ENCODE measurements at places on chromosomes 2 and 18.
A peak's percentile ranks its signal among the peaks of the same experiment; 100 is the strongest.

DNA sequence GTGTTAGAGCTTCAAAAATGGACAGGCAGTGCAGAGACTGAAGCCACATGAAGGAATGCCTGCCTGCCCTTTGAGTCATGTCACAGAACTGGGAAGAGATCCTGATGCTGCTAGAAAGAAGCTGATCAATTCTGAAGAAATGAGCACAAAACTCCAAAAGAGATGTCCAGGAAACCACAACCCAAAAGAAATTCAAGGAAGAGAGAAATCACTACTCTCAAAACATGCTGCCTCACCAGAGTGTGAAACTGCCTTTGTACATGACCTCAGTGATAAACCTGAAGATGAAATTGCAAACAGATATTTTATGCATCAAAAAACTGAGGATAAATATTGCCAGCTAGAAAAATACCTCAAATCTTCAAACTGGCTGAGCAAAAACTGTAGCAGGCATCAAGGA lies 20.5 kb downstream of the USP40 start:
- DNase-seq, result no peak

- DNase-seq, result no peak
These were observed 1272.2 kb upstream of the ACVR2A start for GRCh38 chr2:146572598-146572997.

GRCh38 chr2:178469219-178469849 lies 9.1 kb downstream of the FKBP7 start:
- DNase-seq, result no peak

- no peak for DNase-seq
These were observed 42.0 kb downstream of the NABP1 start for GRCh38 chr2:191719938-191720337.

GRCh38 chr2:235779444-235779896 lies 285.6 kb downstream of the AGAP1 start:
- peak; percentile 73 for DNase-seq

DNA sequence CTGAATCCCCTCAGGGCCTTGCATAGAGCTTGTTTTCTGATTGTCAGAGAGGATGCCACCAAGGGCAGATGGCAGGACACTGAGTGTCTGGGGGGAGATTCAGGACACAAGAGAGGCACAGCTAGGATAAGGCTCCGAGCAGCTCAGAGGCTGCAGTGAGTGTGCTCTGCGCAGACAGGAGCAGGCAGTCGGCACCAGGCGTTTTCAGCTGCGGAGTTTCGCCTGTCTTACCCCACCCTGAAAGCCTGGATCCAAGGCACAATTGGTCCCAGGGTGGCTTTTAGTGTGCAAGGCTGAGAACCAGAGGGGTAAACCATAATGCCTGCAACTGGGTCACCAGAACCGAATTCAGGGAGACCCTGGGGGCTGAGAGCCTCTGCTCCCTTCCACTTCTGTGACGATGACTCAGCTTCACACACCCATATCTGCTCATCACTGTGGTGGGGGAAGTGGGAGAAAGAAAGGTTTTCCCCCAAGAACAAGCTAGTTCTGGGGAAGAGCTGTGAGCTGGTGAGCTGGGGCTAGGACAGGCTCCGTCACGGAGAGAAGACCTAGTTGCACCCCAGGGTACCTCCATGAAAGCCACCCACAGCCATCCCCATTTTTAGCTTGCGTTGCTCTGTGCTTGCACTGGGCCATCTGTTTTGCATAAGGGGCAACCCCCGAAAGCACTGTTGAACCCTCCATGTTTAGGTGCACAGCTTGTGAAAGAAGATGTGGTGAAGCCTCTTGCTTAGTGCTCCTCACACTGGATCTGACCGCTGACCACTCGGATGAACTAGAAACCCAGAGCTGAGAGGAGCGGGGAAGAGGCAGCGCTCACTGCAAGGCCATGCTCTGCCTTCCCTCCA lies 173.7 kb downstream of the CELF4 start:
- no peak for DNase-seq

GRCh38 chr2:127413782-127414637 lies 4.2 kb upstream of the PROC start:
- DNase-seq, result no peak

DNA sequence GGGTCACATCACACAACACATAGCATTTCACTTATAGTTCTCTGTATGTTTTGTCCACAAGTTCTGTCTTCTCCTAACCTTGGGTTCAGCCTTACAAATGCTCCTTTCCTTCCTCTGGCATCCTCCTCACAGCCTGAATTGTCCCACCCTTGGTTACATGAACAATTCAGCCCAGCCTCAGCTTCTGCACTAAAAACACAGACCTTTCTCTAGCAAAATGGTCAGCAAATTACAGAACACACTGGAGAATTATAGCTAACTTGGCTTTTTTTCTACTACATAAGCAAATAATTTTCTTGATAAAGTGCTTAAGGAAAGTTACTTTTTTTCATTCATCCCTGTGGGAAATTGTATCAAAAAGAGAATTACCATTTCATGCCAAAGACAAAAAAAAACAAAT lies 94.8 kb upstream of the COL5A2 start:
- no peak for DNase-seq

DNA sequence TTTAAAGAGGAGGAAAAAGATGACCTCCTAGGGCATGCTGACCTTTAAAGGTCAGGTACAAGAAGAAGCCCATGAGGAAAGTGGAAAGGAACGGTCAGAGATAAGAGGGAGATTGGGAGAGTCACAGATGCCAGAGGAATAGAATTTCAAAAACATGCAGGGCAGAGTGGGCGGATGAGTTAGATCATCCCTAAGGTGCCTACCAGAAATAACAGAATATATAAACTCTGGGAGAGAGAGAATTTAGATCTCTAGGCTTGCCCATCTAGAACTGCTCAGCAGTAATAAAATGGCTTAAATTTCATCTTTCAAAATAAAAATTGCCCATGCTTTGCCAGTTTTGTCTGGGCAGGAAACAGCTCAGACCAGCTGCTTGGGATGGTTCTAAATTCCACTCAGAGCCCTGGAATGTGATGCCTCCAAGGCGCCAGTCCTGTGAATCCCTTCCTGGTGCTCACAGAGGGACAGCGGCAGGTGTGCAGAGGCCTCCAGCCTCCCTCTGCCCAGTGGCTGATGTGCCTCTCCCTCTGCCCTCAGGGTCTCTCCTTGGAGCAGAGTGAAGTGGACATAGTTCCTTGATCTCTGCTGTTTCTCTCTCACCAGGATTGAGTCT lies 130.9 kb downstream of the ANTXR1 start:
- DNase-seq, result no peak

GRCh38 chr2:32502941-32503340 lies 124.9 kb upstream of the TTC27 start:
- no peak for DNase-seq

- DNase-seq, result no peak
These were observed 281.6 kb upstream of the CRIM1 start for GRCh38 chr2:36074008-36074407.

DNA sequence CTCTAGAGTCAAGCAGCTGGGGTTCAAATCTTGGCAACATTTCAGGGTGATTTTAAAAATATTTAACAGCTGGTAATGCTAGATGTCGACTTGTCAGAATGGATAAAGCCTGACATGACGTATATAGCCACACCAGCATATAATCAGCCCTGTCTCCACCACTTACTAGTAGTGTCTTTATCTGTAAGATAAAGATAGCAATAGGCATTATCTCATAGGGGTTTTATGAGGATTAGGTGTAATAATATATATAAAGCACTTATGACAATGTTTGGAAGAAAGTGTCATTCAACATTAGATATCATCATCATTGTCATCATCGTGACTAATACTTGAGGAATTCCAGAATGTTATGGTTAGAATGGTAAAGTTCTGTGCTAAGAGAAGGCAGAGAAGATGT lies 369.0 kb upstream of the CWC22 start:
- DNase-seq, result no peak

GRCh38 chr2:205212357-205212756 lies 469.9 kb upstream of the NRP2 start:
- DNase-seq, result no peak

DNA sequence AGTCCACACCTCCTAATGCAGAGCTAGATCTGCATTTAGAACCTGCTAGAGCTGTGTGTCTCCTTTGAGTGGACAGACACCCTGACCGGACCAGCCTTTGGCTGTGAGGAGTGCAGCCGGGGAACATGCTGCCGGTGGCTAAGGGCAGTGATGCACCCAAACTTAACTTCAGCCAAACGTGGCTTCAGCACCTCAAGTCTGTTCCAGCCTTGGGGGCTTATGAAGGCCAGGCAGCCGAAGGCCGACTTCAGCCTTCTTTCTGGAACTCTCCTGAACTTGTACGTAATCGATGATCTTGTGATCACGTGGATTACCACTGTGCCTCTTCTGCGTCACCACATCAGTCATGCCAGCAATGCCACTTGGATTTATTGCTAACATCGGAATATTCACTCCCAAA lies 49.1 kb downstream of the POMC start:
- no peak for DNase-seq

DNA sequence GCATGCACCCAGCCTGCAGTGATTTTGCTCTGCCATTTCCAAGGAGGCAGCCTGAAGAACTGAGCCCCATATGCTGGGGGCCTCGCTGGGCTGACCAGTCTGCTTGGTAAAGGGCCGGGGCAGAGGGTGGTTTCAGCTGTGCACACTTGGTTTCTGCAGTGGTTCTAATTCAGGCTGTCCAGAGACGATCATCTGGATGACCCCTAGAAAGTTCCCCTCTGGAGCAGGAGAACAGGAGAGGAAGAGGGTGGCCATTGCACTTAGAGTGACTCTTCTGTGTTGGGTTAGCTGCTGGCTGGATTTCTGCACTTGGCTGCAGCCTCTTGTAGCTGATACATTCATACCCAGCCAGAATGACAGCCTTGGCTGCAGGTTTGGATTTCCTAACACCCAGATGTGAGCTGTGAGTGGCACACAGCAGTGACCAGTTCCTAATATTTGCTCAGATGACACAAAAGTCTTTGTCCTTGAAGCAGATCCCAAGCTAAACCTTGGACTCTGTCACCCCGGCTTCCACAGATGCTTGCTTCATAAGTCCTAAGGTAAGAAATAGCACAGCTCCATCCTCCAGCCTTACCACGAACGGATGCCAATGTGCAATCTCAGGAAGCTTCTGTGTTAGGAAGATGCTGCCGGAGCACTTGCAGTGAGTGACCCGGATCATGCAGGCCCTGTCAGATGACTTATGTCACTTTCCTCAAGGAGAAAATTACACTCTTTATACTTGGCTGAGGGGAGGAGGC lies 105.6 kb downstream of the HNRNPLL start:
- no peak for DNase-seq

GRCh38 chr18:72704202-72704601 lies 160.1 kb upstream of the CBLN2 start:
- no peak for DNase-seq

DNA sequence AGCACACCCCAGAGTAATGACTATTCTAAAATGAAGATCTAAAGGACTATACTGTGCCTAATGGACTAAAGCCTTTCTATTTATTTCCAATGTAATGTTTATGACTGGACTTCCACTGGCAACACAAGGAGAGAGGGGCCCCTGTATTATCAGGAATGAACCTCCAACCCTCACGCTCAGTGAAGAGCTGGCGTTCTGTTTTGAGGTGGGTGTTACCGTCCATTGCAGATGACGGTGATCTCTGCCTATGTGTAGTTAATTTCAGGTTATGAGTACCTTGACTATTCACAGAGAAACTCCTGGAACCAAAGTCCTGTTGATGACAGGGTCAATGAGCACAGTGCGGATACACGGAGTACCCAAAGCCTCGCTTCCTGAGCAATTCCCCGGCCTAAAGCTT lies 85.4 kb downstream of the MEP1B start:
- no peak for DNase-seq

GRCh38 chr2:71067567-71068217 lies 756 bp upstream of the NAGK start:
- no peak for DNase-seq

DNA sequence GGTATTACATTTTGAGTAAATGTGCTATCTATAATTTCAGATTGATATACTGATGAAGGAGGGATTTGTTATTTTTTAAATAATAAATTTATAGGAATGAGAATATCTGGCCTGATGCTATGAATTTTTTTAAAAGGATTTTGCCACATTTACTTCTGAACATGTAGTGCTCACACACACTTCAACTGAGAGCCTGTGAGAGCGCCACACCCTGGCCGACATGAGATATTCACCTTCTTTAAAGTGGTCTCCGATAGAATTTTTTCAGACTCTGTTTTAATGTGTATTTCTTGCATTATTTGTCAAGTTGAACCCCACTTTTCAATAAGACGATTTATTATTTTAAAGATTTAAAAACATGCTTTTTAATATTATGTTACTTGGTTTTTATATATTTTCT lies 813.3 kb downstream of the DCC start:
- DNase-seq, result no peak

DNA sequence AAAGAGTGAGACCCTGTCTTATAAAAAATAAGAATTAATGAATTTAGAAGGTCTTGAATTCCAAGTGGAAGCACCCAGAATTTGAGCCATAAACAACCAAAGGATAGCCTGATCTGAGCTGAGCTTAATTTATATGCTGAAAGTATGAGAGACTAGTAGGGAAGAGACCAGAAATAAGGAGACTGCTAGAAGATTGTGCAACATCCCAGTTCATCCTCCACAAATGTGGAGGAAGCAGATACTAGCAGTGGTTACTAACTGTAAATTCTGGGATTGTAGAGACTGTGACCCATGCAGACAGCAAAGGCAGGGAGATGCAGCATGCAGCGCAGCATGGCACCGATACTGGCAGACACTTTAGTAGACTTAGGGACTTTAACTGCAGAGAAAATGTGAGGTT lies 1.5 kb upstream of the SULT1C2 start:
- DNase-seq, result no peak

DNA sequence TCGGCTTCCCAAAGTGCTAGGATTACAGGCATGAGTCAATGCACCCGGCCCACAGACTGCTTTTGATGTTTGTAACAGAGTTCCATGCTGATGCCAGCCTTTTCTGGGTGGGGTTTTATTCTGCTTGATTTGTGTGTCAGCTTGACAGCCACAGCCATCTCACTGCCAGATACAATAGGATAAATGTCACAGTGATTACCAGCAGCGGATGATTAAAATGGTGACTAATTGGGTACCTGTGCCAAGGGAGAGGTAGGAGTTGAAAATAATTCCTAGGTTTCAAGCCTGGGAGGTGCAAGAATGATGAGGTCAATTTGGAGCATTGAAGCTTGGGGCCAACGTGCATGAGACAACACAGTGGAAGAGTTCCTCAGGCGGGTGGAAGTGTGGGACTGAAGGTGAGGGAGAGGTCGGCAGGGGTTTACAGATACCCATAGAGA lies 39.4 kb downstream of the SH2D6 start:
- no peak for DNase-seq

- no peak for DNase-seq
These were observed 14.9 kb upstream of the MBP start for GRCh38 chr18:77147418-77147852.

DNA sequence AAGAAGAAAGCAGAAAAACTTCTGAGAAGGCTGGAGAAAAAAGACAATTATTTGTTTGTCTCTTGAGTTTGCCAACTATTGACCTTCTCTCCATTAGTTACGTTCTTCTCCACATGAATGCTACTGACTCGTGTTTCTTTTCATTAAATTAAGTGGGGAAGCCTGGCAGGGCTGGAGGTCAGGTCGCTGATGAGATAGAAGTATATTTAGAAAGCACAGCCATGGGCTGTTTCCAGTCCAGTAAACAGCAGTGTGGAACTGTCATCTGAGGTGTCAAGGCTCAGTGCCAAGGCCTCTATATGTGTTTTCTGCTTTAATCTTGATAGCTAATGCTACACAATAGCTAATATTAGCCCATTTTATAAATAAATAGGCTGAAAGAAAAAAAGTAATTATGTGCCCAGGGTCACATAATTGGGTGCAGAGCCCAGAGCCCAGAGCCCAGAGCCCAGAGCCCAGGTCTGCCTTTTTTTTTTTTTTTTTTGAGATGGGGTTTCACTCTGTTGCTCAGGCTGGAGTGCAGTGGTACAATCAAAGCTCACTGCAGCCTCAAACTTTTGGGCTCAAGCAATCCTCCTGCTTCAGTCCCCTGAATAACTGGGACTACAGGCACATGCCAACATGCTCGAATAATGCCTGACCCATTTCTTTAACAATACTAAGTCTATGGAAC lies 6.3 kb downstream of the MSGN1 start:
- no peak for DNase-seq
